CD4-positive, alpha-beta T cell treated with Interleukin-4 for 1 hour (primary cell): ENCODE measurements at places on chromosomes 2 and 18.
A peak's percentile ranks its signal among the peaks of the same experiment; 100 is the strongest.

GRCh38 chr2:44949329-44950151 lies 8.0 kb downstream of the SIX3 start:
- DNase-seq, result no peak

- no peak for DNase-seq
Measured at GRCh38 chr2:235793163-235793752, 299.4 kb downstream of the AGAP1 start.

DNA sequence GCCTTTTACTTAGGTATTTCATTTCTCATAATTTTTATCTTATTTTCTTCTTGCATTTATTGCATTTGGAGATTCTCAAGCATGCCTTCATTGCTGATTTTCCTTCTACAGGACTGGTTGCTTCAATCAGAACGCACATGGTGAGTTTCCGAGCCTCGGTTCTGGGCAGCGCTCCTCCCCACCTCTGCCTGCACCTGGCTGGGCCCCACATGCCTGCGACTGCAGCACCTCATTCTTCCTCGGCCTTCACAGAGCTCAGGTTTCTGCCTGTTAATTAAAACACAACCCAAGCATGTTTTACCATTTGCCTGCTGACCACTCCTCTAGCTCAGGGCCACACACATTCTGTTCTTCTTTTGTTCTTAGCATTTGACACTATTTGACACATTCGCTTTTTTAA lies 398.8 kb downstream of the GALR1 start:
- no peak for DNase-seq

DNA sequence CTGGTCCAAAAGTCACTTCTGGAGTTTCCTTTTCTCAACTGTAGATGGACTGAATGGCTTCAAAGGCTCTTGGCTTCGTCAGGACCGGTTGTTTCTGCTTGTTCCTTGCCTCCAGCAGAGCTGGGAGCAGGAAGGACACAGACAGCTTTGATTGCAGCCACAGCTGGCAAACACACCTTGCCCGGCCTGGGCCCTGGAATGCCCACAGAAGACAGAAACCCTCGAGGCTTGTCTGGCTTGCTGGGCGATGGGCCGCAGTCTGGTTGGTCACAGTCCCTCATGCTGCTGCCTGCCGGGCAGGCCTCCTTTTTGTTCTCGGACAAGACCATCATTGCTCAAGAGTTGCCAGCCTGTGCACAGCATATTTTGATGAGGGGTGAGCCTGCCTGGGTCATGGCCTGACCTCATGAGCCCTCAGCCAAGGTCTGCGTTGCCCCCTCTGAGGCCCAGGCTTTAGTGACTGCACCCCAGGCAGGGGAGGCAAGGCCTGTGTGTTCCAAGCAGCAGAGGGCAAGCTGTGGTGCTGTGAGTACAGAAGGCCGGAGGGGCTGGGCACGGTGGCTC lies 37.8 kb downstream of the ATP6V1C2 start:
- no peak for DNase-seq

DNA sequence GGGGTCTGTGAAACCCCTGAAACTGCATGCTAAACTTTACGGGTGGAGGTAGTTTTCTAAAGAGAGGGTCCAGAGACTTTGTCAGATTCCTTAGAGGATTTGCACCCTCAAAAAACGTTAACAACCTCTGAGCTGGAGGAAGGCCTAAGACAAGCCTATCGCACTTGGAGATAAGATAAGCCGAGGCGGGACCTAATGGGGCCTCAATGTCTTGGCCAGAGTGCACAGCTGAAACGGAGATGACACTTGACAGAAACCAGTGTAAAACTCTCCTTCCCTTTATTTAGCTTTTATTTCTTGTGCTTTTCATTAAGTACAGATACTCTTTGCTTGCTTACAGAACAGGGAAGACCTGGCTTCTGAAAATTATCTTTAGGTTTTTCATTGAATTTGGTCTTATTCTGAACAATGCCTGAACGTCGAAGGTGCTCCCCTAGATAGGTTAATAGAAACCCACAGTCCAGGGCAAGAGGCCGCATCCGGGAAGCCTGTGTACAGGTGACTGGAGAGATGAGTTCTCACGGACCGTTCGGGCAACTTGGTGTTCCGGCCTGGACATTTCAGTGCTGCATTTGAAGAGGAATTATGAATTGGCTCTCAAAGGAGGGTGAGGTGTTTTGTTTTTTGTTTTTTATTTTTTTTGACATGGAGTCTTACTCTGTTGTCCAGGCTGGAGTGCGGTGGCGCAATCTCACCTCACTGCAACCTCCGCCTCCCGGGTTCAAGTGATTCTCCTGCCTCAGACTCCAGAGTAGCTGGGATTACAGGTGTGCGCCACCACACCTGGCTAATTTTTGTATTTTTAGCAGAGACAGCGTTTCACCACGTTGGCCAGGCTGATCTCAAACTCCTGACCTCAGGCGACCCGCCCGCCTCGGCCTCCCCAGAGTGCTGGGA lies 49.7 kb downstream of the SH3BP4 start:
- no peak for DNase-seq

DNA sequence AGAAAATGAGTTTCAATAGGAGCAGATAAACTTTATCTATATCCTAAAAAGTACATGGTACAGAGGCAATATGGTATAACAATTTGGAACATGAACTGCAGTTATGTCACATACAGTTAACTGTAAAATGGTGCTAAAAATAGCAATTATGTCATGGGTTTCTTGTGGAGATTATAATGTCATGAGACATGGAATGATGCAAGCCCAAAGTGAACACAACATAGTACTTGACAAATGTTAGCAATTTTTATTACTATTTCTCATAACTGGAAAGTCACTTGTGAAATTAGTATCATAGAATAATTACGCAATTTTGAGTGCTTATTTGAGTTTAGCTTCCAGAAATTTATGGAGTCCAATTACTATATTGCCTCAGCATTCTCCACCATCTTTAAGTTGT lies 1263.4 kb downstream of the DSC3 start:
- no peak for DNase-seq

- DNase-seq, result peak; percentile 53
Measured at GRCh38 chr18:47953471-47953931, 23.0 kb upstream of the SMAD2 start.

DNA sequence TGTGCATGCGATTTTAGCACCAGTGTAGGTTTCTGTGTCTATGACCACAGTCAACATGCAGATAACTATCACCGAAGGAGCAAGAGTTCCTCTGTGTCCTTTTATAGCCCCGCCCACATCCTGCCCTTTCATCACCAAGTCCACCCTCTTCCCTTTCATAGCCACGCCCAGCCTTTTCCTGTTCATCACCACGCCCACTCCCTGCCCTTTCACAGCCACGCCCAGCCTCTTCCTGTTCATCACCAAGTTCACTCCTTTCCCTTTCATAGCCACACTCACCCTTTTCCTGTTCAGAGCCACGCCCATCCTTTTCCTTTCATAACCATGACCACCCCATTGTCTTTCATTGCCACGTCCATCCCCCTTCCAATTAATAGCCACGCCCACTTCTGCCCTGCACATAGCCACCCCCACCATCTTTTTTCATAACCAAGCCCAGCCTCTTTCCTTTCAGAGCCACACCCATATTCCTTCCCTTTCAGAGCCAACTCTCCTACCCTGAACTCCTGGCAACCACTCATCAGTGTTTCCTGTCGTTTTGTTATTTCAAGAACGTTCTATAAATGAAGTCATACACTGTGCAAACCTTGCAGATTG lies 273.9 kb downstream of the MYT1L start:
- DNase-seq, result peak; percentile 81
